A549 treated with CORT108297 at 1 μM for 4 hours (cell line): ENCODE measurements at places on chromosomes 5 and 9. TPM values are rescaled to one million over a fixed set of nuclear protein-coding genes. Genes with fewer than 3 reads are reported as not detected.

Gene ABLIM3
- total RNA-seq, result 14.3 to 19.5 TPM (median 15.8 TPM) in 5 replicates

Gene AQP3
- total RNA-seq, result 10.9 to 19.7 TPM (median 17.3 TPM) in 5 replicates

Gene PELO
- 17.3 to 21.1 TPM (median 19.1 TPM) in 5 replicates for total RNA-seq

Gene TAL2
- total RNA-seq, result 0.15 to 0.31 TPM (median 0.25 TPM) in 5 replicates

Gene CDX1
- not detected in 5 replicates for total RNA-seq

Gene GABRG2
- total RNA-seq, result not detected in 5 replicates

Gene SLC6A19
- 0.01 to 0.03 TPM (median 0.01 TPM) in 3 of 5 replicates, not detected in the others for total RNA-seq

Gene NUTM2F
- total RNA-seq, result not detected in 5 replicates

Gene PCDHGA8
- 0.02 to 0.08 TPM (median 0.03 TPM) in 5 replicates for total RNA-seq

Gene TMEM232
- 0.14 to 0.46 TPM in 2 of 5 replicates, not detected in the others for total RNA-seq

Gene KLF9
- 0.81 to 1.6 TPM (median 1.3 TPM) in 5 replicates for total RNA-seq

Gene ENTREP1
- 0.43 to 0.74 TPM (median 0.57 TPM) in 5 replicates for total RNA-seq

Gene CENPH
- 25.5 to 30.0 TPM (median 27.5 TPM) in 5 replicates for total RNA-seq

Gene RGS7BP
- total RNA-seq, result not detected in 5 replicates

Gene GRAMD2B
- total RNA-seq, result 0.57 to 1.5 TPM (median 0.85 TPM) in 5 replicates

Gene TAS2R1
- not detected in 5 replicates for total RNA-seq

Gene SPEF2
- total RNA-seq, result 1.8 to 2.5 TPM (median 2.3 TPM) in 5 replicates

Gene FLT4
- total RNA-seq, result 3.1 to 4.5 TPM (median 4.2 TPM) in 5 replicates

Gene RBM18
- total RNA-seq, result 14.4 to 20.8 TPM (median 19.6 TPM) in 5 replicates

Gene PCDHGC3
- 5.0 to 6.7 TPM (median 5.6 TPM) in 5 replicates for total RNA-seq

Gene PRRC1
- 41.9 to 52.4 TPM (median 49.5 TPM) in 5 replicates for total RNA-seq

Gene WDR31
- 0.95 to 1.4 TPM (median 1.1 TPM) in 5 replicates for total RNA-seq

Gene DMRT3
- not detected in 5 replicates for total RNA-seq

Gene TERT
- 1.3 to 3.6 TPM (median 2.7 TPM) in 5 replicates for total RNA-seq

Gene MTX3
- total RNA-seq, result 5.0 to 6.5 TPM (median 5.7 TPM) in 5 replicates

Gene MCC
- total RNA-seq, result 0.22 to 0.70 TPM (median 0.35 TPM) in 5 replicates

Gene PCA3
- total RNA-seq, result not detected in 5 replicates

Gene CD180
- total RNA-seq, result 0.01 TPM in 1 of 5 replicates, not detected in the others

Gene ANKDD1B
- total RNA-seq, result 0.05 to 0.09 TPM (median 0.05 TPM) in 3 of 5 replicates, not detected in the others

Gene ADCY2
- not detected in 5 replicates for total RNA-seq

Gene FOXI1
- total RNA-seq, result not detected in 5 replicates

Gene GAPVD1
- total RNA-seq, result 11.8 to 17.0 TPM (median 16.0 TPM) in 5 replicates

Gene MYOT
- total RNA-seq, result not detected in 5 replicates

Gene SPATA31E1
- 0.03 TPM in 1 of 5 replicates, not detected in the others for total RNA-seq

Gene RETREG1
- total RNA-seq, result 1.9 to 3.8 TPM (median 2.8 TPM) in 5 replicates

Gene GMCL2
- total RNA-seq, result 0.02 TPM in 1 of 5 replicates, not detected in the others

Gene F12
- total RNA-seq, result 14.7 to 28.1 TPM (median 25.9 TPM) in 5 replicates

Gene SEMA6A
- 0.03 to 0.39 TPM (median 0.13 TPM) in 5 replicates for total RNA-seq
